Naive thymus-derived CD8-positive, alpha-beta T cell (primary cell): ENCODE measurements at places on chromosomes 2 and 18.

GRCh38 chr2:84902526-84902925 lies 2.9 kb upstream of the TMSB10 start:
- DNase-seq: no peak

GRCh38 chr18:39259736-39260135 lies 1694.1 kb upstream of the CELF4 start:
- DNase-seq: no peak

- DNase-seq: no peak
These were observed 540 bp downstream of the SOX11 start for GRCh38 chr2:5692561-5693286.

GRCh38 chr2:118350621-118351020 lies 262.4 kb downstream of the INSIG2 start:
- DNase-seq: no peak

DNA sequence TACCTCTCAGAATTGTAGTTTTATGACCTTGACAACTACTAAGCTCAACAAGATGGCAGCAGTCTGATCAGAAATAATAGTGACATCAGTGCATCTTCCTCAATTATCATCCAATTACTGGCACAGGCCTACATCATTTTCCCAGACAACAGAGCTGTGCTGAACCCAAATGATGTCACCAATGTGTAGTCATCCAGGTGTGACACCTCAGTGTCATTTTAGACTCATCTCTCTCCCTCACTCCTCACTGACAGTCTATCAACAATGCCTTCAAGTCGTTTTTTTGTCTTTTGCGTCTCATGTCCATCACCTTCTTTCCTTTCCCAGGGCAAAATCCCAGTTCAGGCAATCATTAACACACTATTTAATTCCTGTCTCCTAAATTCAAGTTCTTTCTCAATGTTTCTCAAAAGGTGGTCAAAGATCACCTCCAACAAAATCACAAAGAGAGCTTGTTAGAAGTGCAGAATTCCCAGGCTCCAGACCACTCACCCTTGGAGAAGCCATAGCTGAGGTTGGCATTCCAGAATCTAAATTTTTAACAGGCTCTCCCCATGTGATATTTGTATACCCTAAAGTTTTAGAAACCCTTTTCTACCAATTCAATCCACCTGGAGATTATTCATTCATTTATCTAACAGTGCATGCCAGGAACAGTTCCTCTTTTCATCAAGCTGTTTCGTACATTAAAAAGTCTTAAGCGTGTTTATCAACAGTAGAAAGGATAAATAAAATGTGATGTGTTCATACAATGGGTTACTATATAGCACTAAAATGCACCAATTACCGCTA lies 125.3 kb upstream of the KLF7 start:
- no peak for DNase-seq

DNA sequence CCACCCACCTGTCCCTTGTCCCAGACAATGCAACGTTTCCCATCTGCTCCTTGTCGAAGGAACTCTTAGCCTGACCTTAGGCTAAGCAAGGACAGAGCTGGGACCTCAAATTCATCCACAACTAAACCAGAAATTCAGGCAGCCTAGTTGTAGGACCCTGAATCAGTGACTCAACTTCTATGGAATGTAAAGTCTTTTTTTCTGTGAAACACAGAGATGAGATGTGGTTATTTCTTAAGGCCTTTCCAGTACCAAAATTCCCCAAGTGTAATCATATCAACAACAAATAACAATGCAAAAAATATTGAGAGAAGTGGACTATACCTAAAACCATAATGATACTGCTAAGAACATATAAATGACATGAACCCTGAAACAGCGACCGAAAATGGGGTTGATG lies 46.7 kb downstream of the EN1 start:
- no peak for DNase-seq

GRCh38 chr2:74181739-74182138 lies 3.1 kb upstream of the MOB1A start:
- DNase-seq: no peak

DNA sequence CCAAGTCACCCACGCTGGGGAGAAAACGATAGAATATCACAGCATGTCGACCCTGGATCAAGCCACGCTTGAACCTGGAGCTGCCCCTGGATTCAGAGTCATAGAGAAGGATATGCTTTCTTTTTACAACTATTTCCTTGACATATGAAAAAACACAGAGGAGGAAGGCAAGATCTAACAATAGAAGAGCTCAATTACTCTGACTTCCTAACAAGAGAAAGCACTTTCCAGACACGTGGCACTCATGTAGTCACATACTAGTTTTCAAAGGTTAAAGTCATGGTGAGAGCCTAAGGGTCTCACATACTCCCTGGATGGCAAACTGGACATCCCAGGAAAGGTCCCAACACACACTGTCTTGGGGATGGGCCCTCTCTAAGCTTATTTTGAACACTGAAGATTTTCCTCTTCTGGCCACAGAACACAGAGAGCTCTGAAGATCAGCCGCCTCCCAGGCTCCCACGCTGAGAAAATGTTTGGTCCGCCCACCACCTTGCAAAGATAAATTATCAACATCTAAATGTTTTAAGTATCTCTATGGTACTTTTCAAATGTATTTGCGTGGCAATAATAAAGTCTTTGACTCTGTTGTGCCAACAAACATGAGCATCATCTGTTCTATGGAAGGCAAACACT lies 4.9 kb downstream of the PXDN start:
- no peak for DNase-seq

DNA sequence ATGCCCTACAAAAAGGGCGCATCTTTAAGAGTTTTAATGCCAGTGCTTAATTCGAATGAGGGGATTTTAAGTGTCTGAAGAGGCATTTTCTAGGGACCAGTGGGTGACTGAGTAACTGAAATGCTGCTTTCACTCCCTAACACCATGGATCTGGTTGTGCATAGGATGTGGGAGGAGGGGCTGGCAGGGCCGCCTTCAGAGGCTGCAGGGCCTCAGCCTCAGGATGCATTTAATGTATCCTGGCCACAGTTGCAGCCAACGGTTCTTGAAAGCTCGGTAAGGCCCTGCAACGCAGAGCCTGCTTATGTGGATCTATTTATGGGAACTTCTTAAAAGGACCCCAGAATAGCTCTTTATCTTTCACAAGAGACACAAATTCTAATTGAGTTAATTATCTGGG lies 25.8 kb upstream of the IL18RAP start:
- DNase-seq: no peak

DNA sequence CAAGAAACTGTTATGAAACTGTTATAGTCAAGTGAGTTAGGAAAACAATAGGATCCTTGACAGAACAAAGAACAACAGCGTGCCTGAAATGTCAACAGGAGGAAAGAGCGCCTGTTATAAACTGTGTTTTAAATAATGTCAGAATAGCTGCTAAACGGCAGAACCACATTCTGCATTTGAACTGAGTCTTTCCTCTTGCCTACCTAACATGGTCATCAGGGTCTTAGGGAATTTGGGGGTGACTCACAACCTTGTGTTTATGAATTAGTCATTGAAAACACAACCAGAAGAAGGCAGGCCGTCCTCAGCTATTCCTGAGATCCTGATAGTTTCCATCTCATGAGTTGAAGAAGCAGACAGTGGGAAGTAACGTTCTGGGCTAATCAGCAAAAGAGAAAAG lies 222.0 kb upstream of the FN1 start:
- DNase-seq: no peak

GRCh38 chr2:120367221-120367620 lies 21.3 kb downstream of the INHBB start:
- no peak for DNase-seq
